HT1080 (cell line): ENCODE measurements at places on chromosomes 7 and 10.

DNA sequence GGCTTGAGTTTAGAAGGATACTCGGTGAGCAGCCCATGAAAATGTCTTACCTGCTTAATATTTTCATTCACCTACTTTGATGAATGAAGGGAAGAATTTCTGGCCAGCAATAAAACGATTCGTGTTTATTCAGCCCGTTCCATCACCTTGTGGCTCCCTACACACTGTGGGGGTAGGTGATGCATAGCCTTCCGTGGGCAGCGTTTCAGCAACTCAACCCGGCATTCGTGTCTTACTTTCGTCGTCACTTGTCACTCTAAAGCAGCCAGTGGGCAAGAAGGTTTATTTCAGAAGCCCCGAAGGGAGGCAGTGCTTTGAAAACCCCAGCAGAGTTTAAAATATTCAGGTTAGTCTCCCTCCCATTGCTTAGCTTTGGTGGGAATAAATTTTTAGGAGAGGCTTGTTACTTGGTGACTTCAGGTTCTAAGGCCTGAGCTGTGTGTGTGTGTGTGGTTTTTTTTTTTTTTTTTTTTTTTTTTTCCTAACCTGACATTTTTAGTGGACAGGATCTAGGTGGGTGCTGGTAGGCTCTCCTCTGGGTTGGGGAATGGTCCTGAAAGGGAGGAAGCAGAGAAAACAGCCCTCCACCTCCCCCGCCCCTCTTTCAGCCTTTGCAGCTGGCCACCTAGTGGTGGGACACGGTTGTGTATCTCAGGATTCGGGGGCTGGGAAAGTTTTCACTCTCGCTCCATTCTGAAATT, 1.8 kb downstream of the GRK5 start:
- DNase-seq = peak; percentile 50

- no peak for DNase-seq
Observed at GRCh38 chr10:31792745-31793144, 135.9 kb downstream of the ARHGAP12 start.

DNA sequence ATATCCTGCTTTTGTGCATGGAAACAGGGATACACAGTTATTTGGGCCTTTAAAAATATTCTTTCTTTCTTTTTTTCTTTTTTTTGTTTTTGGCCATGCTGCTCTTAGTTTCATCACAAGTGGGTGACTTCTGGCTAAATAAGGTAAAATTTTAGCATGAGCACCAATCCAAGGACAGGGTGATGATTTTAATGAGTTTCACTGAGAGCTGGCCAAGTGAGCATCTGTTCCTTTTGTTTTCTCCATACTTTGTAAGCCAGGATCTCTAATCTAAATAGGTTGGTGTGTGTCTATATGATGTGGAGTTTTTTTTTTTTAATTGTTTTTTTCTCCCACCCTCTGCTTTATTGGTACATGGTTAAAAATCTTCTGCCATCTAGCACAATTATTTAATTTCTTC, 106.8 kb downstream of the POLL start:
- DNase-seq = no peak

- DNase-seq = peak; percentile 2
Observed at GRCh38 chr7:82017334-82017943, 247.6 kb upstream of the HGF start.

DNA sequence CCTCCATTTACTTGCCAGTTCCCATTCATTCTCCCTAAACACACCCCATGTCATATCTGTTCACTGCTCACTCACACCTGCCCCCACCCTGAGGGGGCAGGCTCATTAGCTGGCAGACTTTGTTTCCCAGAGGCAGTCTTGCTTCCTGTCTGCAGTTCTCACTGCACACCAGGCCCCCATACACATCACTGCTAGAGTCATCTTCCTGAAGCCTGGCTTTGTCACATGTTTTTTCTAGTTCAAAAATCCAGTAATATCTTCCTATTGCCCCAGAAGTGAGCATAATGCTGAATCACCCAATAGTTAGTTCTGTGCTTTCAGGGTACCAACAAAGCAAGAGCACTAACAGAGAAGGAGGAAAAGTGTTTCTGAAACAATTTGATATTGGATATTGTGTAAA, 1.9 kb downstream of the LRRC72 start:
- peak; percentile 62 for DNase-seq

DNA sequence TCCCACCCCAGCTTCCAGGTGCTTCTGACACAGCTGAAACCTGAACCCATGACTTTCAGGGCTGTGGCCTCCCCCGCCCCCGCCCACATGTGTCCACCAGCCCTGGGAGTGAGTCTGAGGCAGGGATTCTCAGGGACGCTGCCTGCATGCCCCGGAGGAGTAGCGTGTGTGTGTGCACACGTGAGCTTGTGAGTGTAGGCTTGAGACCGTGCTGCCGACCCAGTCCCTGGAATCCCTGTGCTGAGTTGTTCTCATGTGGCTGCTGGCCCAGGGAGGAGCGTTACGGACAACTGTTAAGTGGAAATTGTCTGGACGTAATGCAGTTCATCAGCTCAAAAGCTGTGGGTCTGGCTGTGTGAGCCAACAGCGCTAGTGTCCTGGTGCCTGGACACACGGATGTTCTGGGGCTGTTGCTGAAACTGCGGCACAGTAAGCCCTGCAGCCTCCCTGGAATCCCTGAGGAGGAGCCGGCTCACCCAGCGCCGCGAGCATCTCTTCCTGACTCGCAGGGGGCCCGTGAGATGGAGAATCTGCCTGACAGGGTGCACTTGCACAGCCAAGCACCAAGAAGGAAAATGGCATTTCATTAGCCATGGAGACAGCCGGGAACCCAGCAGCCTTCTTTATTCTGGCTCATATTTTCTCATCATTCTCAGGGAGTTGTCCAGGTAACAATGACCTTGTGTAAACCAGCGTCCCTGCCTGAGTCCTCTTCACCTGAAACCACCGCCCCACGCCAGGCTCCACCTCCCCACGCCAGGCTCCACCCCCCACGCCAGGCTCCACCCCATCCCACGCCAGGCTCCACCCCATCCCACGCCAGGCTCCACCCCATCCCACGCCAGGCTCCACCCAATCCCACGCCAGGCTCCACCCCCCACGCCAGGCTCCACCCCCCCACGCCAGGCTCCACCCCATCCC, 603.9 kb downstream of the PTPRN2 start:
- DNase-seq = no peak

DNA sequence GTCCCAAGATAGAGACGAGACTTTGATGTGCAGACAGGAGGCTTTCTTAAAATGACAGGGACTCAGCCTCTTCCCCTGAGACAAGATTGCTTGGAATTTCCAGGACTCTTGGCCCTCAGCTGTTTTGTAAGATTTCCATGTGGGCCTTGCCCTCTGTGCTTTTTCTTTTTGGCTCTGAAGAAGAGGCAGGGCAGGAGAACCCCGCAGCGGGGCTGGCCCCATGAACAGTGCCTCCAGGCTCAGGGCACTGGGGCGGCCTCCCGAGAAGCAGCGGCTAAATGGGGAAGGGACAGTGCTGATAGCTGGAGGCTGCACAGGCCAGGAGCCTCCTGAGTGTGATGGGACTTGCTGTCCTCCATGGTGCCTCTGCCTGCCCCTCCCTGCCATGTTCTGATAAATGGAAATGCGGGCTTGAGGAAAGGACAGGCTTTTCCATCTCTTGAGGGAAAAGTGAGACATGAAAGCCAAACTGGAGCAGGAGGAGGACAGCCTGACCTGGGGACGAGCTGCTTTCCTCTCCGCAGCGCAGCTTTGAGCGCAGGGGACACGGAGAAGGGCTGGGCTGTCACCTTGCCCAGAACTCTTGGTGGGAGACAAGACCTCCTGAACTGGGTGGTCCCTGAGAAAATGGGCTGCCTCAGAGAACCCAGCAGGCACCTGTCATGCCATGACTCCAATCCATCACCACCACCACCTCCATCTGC, 12.1 kb downstream of the SAP25 start:
- no peak for DNase-seq

GRCh38 chr7:5630670-5631069, 150.8 kb downstream of the RNF216 start:
- DNase-seq = no peak

- DNase-seq = peak; percentile 67
Observed at GRCh38 chr7:43700059-43700501, 29.2 kb downstream of the COA1 start.
